ENCODE measurements at places on chromosomes 5 and 9.

- no peak for DNase-seq
Measured at GRCh38 chr9:115301581-115301980, 183.6 kb upstream of the TNC start.

DNA sequence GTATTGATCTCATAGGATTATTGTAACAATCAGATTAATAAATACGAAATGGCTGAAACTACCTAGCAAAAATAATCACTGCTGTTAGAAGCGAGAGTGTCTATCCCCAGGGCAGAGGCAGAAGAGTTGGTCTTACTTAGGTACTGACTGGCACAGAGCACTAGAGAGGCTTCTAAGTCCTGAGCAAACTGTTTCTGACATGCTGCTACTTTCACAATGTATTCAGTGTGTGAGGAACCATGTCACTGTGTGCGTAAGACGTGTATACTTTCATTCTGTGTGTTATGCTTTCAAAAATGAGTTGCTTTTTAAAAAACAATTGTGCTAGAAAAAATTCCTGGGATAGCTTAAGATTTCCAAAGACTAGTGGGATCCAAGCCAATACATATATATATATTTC is 5.5 kb upstream of the KLHL9 start:
- DNase-seq: no peak

DNA sequence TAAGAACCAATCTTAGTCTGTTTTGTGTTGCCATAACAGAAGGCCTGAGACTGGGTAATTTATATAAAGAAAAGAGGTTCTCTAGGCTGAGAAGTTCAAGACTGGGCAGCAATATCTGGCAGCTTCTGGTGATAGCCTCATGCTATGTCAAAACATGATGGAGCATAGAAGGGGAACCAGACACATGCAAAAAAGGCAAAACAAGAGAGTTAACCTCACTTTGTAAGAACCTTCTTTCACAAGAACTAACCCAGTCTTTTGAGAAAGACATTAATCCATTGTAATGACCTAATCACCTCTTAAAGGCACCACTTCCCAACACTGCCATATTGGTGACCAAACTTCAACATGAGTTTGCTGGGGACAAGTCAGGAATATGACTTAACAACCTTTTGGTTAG is 37.3 kb downstream of the FSD1L start:
- no peak for DNase-seq

GRCh38 chr9:72954431-72955125 is 1.7 kb upstream of the ALDH1A1 start:
- DNase-seq: no peak

DNA sequence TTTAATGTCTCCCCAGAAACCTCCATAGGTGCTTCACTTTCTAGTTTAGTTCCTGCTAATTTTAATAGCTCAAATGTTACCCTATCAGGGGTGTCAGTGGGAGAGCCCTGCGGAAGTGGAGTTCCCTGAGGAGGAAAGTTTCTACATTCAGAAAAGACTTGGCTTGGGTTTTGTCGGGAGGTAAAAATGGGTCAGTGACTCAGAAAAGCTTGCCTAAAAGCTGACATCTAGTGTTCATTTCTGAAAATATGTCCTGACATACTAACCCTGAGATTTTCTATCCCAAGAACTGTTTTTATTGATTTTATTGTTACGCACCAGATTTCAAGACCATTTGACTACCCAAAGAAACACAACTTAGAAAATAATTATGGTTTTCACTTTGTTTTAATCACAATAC is 40.9 kb upstream of the GLDC start:
- no peak for DNase-seq

DNA sequence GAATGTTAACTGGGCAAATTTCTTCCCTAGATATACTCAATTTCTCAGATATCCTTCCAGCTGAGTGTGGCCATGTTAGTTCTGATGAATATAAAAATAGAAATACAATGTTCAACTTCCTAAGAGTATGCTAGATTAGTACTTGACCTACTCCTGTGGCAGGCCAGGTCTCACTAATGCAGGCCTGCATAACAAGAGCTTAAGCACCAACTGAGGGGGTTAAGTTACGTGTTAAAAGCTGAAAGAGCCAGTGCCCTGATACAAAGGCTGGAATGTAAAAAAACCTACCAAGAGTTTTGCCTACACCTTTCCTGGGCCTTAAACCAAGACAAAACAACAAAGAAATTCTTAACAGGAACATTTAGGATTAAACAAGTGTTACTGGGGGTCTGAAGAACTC is 102.8 kb downstream of the MRPS30 start:
- no peak for DNase-seq

All from activated T-cell treated with anti-CD3 and anti-CD28 coated beads, Interleukin-2, amount 50 U/mL, for 24 hours (primary cell).